Spinal cord (tissue), 10 donors: ENCODE measurements at places on chromosomes 1 and 21.
A peak's percentile ranks its signal among the peaks of the same experiment; 100 is the strongest.

- no peak for DNase-seq
Observed at GRCh38 chr1:95039360-95040031, 33.3 kb downstream of the ALG14 start.

GRCh38 chr21:42983103-42983502 is 8.7 kb downstream of the PKNOX1 start:
- DNase-seq, result no peak

DNA sequence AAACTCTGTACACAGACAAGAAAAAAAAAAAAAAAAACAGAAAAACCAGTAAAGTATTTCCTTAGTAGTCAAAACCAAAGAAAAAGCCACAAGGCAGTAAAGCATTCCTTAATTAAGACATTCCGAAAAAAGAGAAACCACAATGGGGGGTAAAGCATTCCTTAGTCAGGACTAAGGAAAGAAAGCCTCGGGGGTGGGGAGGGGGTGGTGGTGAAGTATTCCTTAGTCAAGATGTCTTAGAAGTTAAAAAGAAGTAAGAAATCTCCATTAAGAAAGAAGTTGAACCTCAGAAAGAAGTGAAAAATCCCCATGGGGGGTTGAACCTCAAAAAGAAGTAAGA is 28.2 kb upstream of the FMO1 start:
- no peak for DNase-seq

- DNase-seq, result no peak
Observed at GRCh38 chr21:40622531-40622930, 224.4 kb downstream of the DSCAM start.

- no peak for DNase-seq
Observed at GRCh38 chr1:56227886-56228285, 351.5 kb downstream of the PLPP3 start.

DNA sequence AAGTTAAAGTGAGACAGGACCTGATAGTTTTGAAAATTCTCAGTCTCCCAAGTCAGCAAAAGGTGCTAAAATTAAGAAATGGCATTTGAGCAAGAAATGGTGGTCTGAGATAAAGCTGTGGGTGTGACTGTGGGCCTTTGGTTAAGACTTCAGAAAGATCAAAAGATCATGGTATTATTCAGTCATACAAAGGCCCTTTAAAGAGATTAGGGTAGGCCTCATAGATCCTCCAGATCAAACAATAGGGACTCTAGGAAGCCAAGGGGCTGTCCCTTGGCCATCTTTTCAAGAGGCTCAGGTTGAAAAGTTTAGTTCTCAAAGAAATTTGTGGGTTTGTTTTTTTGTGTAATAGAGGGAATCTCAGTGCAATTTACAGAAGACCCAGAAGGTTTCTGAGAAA is 8.4 kb downstream of the HMGB4 start:
- DNase-seq, result no peak

GRCh38 chr1:61011561-61012263 is 70.6 kb upstream of the NFIA start:
- DNase-seq, result peak; percentile 43
